ENCODE measurements at places on chromosomes 6 and 20.

DNA sequence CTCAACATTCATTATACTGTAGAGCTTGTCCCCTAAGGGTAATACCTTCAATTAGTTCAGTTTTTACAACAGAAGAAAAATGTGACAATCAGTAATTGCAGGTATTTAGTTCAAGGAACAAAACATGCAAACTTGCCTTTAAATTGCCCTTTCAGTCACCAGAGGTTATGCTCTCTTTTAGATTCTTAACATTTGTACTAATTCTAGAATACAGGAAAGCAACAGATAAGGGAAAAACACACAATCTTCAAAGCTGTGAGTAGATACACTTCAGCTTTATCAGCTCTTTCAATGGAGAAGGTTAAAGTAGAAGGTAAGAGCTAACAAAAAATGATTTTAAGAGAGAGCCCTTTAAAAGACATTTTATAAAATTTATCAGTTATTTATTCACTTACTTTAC lies 173.1 kb downstream of the HS3ST5 start:
- no peak for DNase-seq

GRCh38 chr20:32969356-32970114 lies 34.7 kb downstream of the SUN5 start:
- no peak for DNase-seq

GRCh38 chr6:49939993-49940498 lies 23.9 kb downstream of the DEFB114 start:
- DNase-seq, result no peak

DNA sequence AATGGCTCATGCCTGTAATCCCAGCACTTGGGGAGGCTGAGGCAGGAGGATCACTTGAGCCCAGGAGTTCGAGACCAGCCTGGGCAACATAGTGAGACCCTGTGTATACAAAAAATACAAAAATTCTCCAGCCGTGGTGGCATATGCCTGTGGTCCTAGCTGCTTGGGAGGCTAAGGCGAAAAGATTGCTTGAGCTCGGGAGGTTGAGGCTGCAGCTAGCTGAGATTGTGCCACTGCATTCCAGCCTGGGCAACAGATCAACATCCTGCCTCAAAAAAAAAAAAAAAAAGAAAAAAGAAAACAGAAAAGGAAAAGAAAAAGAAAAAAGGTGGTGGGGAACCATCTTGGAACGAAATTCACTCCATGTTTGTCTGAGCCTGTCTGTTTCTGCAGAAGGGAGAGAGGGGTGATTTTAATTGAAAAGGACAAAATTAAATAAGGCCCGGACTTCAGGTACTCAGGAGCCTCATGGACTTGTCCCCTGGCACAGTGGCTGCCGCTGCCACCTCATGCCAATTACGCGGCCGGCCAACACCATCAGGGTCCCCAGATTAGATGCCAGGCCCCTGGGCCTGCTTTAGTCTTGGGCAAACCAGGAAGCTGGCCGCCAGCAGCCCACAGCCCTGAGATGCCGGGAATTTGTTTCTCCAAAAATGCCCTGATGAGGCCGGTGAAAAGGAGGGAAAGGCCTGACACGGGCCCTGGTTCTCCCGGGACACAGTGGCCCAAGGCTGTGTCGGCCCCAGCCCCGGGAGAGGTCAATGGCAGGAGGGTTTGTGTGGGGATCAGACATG lies 37.8 kb upstream of the STX16 start:
- DNase-seq, result no peak

DNA sequence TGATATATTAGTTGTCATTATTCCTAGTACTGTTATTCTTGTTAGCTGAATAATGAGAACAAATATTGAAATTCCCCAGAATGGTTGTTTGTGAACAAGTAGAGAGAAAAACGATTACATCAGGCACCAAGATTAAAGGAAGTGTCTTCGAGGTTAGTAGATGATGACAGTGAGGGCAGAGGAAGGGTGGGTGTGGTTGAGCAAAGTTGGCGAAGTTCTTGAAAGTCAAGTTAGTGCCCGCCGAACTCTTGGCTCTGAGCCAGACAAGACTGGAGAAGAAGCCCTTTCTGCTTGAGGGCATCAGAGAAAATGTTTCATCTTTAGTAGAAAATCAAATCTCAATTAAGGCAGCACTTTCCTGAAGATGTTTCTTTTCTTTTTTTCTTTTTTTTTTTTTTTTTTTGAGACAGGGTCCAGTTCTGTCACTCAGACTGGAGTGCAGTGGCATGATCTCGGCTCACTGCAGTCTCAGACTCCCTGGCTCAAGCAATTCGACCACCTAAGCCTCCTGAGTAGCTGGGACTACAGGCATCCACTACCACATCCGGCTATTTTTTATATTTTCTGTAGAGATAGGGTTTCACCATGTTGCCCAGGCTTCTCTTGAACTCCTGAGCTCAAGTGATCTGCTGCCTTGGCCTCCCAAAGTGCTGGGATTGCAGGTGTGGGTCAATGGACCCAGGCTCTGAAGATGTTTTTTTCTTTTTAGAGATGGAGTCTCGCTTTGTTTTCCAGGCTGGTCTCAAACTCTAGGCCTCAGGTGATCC lies 77.1 kb downstream of the SGK1 start:
- DNase-seq, result no peak

GRCh38 chr20:54639941-54640340 lies 164.5 kb downstream of the DOK5 start:
- DNase-seq, result no peak

DNA sequence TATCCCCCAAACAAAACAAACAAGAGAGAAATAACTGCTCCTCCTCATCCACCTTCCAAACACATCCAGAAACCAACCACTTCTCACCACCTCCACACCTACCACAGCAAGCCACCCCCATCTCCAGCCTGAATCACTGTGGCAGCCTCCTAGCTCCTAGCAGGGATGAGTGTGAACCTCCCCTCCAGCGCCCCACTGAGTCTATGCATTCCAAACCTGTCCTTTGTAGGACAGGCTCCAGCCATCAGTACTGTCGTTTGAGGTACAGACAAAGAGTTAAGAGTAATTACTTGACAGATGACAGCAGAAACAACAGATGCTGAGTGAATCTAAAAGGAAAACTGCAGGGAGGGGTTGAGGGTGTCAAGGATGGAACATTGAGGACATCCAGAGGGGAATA lies 2.4 kb downstream of the METTL24 start:
- peak; percentile 85 for DNase-seq

- no peak for DNase-seq
Measured at GRCh38 chr6:10418361-10418861, 3.5 kb upstream of the TFAP2A start.

DNA sequence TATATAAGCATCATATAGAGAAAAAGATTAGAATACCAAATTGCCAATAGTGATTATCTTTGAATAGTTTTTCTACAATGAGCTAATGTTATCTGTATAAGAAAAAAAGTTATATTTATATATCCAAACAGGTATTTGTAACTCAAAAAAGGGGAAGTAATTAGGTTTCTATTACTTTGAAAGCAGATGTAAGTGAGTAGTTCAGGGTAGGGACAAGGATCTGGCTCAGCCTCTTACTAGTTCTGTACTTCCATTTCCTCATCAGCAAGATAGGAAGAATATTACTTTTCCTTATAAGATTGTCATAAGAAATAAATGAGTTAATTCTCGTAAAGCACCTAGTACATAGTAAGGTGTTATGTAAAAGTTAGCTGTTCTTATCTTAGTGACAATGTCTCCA lies 32.2 kb downstream of the AHI1 start:
- no peak for DNase-seq

- no peak for DNase-seq
Measured at GRCh38 chr20:23034721-23035671, at the start of gene SSTR4. SSTR4 (plus strand) TSS chr20:23035312; CDS start chr20:23035484, 172 bp downstream.

- peak; percentile 47 for DNase-seq
Measured at GRCh38 chr20:31815408-31816188, 3.6 kb upstream of the MYLK2 start.

DNA sequence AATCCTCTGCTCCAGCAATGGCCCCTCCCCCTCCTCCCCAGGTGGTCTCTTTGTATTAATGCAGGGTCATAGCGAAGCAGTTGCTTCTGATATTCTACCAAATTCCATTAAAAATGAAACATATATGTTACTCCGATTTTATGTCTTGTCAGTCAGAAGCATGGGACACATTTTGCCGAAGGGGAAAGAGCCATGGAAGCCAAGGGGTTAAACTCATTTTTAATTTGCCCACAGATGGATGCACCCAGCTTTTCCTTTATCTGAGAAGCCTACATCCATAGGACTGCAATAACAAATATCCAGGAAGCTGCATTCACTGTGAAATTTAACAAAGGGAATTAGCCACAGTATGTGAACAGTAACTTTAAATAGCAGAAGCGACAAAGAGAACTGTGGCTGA lies 688.2 kb downstream of the QKI start:
- no peak for DNase-seq

DNA sequence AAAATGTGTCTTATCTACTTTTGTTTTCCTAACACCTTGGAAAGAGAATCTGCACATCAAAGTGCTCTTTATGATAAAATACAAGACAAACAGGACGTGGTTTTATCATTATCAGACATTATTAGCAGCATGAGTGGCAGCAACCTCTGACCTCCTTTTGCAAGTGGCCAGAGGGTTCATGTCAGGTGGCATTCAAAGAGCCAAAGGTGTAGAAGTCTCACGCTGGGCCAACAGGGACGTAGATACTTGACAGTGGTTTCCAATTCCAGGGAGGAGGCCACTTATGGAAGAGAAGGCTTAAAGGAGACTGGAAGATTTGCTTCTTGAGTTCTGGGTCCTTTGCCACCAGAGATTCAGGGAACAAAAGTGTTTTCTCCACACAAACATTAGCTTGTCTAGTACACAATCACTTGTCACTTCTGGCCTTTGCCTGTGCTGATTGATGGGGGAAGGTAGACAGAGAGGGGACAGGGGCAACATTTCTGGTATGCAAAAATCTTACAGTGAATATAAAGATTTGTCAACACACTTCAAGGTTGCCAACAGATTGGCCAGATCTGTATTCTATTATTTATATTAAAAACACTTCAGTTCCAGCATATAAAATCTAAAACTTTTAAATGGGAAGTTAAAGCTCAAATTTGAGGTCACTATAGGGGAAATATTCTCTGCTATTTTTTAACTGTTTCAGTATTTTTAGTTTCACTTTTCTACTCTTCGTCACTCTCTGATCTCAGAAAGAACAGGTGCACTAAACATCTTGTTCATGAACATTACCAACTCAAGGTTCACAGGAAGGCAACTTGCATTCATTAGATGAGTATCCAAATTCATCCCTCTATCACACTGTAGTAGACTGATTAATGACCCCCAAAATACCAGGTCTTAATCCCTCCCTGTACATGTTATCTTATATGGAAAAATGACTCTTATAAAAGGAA lies 52.1 kb upstream of the FBXO30 start:
- peak; percentile 37 for DNase-seq

DNA sequence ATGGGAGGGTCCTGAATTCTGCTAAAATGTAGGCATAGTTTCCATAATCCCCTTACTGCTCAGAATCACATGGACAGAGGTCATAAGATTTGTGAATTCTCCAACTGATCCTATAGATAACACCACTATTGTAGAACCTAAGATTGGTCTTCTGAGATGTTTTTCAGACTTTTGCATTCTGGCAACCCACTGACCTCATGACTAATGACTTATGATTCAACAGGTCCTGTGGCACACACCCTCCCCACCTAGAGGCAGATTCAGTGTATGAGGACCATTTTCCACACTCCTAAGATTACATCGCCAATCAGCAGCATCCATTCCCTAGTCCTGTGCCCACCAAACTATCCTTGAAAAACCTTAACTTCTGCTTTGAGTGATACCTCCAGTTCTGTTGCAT lies 207.2 kb downstream of the BTBD9 start:
- DNase-seq, result no peak

GRCh38 chr6:86459978-86460377 lies 477.4 kb upstream of the HTR1E start:
- DNase-seq, result no peak

- no peak for DNase-seq
Measured at GRCh38 chr6:17036065-17036393, 65.8 kb upstream of the STMND1 start.

DNA sequence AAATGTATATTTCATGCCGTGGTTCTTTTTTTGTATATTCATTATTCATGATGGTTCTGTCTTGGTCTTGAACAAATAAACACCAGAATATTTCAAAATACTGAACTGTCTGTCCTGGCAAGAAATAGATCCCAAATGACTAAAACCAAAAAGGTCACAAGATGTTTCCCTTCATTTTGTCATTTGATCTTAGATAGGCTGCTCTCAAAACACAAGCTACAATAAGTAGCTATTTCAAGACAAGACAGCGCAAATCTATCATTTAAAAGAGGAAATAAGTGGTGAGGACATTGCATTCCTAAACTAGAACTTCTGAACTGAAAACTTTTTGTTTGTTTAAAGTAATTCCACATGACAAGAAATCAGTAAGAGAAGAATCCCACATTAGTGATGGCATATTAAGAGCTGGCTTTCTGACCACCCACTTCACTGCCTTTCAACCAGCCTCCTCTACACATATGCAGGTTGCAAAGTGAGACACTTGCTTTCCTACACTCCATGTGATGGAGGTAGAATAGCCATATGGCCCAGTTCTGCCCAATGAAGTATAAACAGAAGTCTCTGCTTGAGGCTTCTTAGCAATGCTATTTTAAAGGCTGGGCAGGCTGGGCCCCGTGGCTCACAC lies 54.4 kb upstream of the CCDC28A start:
- no peak for DNase-seq

GRCh38 chr20:37804584-37805566 lies 98.1 kb upstream of the VSTM2L start:
- DNase-seq, result no peak

DNA sequence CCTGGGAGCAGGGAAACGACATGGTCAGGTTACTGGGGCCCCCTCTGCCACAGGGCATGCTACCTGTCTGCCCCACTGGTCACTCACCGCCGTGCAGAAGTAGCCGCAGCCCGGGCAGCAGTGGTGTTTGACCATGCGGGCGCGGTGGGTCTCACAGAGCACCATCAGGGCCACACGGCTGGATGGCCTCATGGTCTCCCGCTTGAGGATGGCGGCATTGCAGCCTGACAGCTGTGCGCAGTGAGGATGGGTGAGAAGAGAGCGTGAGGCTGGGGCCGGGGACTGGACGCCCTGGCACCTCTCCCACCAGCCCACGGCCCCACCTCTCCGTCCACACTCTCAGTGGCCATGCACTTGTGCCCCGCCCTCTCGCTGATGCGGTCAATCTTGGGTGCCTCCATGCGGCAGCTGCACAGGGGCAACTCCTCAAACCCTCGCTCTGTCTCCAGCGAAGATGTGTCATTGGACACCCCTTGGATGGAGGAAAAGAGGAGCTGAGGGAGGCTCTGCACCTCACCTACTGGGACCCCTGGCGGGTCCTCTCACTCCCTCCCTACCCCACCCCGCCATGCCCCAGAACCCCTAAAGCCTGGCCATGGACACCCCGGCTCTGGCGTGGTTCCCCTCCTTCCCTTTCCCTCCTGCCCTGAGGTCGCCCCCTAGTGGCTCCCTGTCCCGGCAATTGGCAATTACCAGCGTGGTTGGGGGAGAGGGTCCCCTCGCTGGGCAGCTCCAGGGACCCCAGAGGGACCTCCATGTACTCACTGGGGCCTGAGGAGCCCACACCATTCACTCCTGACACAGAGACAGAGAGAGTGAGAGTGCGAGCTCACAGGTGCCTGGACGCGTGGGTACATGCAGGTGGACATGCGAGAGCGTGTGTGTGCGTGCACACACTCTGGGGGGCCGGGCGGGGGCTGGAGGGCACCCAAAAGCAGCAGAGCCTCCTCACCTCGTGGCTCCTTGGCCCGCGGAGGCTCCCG lies 8.9 kb downstream of the EHMT2 start:
- peak; percentile 53 for DNase-seq

- DNase-seq, result no peak
Measured at GRCh38 chr6:170375661-170376060, 69.1 kb downstream of the FAM120B start.

Data from NCI-H82 (cell line).